Fibroblast of skin of right biceps (primary cell): ENCODE measurements at places on chromosomes 4 and X.

GRCh38 chr4:151228189-151229119 is 48.5 kb upstream of the PRSS48 start:
- peak; percentile 82 for DNase-seq

- no peak for DNase-seq
These were observed 73.0 kb upstream of the PJA1 start for GRCh38 chrX:69238114-69238886.

- no peak for DNase-seq
These were observed 86.7 kb upstream of the NKX1-1 start for GRCh38 chr4:1492651-1493539.

DNA sequence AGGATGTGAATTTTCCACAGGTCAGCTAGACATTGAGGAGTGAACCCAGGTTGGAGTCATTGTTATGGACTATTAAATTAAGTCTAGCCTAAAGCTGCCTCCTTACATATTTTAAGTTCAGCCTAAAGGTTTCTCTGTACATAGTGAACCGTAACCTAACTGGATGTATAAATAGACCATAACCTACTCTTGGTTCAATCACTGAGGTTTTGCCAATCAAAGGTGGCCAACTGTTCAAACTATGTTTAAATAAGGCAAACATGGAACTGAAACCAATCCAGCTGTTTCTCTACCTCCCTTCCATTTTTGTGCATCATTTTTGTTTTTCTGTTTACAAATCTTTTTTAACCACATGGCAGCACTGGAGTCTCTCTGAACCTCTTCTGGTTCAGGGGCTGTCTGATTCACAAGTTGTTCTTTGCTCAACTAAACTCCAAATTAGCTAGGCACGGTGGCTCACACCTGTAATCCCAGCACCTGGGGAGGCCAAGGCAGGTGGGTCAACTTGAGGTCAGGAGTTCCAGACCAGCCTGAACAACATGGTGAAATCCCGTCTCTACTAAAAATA is 43.9 kb upstream of the SFRP2 start:
- DNase-seq, result no peak

DNA sequence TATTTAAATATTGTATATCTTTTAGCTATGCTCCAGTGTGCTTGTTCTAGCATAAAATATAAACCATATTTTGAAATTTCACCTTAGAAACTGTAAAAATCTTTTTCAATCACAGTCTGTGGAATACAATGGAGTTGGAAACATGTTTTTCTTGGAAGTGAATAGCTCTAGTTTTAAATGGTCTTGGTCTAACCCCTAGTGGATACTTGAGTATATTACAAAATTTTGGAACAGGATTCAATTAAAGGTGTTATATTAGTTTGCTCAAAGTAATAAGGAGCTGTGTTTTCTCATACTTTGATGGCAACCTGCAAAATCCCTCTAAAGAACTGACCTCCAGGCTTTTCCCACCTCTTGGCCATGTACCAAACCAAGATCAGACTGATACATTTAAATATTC is 48.2 kb downstream of the STK26 start:
- DNase-seq, result peak; percentile 12
